ENCODE measurements at places on chromosomes 5 and 9.

GRCh38 chr9:122095010-122095767, 2.1 kb upstream of the TTLL11 start:
- DNase-seq, result peak; percentile 81

GRCh38 chr9:68562461-68562860, 21.8 kb upstream of the TMEM252 start:
- no peak for DNase-seq

GRCh38 chr5:53730943-53731342, 170.5 kb downstream of the NDUFS4 start:
- no peak for DNase-seq

GRCh38 chr5:153670101-153670500, 179.6 kb downstream of the GRIA1 start:
- no peak for DNase-seq

GRCh38 chr9:104927216-104927911, 591 bp downstream of the ABCA1 start:
- peak; percentile 46 for DNase-seq

DNA sequence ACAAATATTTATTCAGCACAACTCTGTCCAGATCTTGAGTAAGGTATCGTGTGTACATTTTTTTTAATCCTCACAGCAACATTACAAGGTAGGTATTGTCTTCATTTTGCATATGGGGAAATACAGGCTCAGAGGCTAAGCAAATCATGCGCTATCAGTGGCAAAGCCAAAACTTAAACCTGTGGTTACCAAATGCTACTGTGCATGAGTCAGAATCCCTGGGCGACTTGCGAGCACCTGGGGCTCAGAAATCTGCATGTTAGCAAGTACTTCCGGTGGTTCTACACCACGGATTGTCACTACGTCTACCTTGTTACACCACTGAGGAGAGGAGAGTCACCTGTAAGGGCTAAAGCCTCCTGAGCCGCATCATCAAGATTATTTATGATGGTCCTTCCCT, 21.3 kb downstream of the C5orf58 start:
- no peak for DNase-seq

GRCh38 chr5:54738118-54738972, 220.8 kb downstream of the SNX18 start:
- no peak for DNase-seq

DNA sequence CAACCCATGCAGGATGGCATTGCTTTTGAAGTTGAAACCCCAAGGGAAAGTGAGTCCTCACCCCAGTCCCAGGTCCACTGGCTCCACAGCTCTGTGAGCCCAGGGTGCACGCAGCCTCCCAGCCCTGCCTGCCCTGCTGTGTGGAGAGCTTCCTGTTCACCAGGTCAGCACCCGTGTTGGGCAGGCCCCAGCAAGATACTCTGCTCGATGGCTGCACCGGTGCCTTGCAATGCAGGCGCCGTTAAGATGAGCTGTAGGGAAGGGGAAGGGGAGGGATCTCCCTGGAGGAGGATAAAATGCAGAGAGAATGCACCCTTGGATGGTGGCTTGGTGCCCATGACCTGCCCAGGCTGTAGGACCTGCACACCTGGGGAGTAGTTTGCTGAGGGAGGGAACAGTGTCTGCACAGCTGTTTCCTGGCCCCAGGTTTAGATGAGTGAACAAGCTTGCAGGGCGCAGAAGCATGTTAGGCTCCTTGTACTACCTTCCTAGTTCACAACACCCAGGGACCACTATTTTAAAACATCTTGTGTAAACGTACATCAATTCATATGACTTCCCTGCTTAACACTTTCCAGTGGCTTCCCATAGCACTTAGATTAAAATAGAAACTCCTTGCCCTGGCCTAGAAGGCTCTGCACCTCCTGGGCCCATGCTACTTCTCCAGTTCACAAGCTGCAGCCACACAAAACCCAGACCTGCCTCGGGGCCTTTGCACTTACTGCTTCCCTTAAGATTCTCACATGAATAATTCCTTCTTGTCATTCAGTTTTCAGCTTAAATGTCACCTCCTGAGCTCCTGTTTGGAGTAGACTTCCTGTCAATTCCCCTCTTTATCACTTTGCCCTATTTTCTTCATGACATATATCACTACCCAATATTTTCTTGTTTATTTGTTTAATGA, 19.6 kb downstream of the FAT2 start:
- no peak for DNase-seq

- DNase-seq, result peak; percentile 96
Measured at GRCh38 chr9:71285191-71285656, 163.8 kb upstream of the TRPM3 start.

DNA sequence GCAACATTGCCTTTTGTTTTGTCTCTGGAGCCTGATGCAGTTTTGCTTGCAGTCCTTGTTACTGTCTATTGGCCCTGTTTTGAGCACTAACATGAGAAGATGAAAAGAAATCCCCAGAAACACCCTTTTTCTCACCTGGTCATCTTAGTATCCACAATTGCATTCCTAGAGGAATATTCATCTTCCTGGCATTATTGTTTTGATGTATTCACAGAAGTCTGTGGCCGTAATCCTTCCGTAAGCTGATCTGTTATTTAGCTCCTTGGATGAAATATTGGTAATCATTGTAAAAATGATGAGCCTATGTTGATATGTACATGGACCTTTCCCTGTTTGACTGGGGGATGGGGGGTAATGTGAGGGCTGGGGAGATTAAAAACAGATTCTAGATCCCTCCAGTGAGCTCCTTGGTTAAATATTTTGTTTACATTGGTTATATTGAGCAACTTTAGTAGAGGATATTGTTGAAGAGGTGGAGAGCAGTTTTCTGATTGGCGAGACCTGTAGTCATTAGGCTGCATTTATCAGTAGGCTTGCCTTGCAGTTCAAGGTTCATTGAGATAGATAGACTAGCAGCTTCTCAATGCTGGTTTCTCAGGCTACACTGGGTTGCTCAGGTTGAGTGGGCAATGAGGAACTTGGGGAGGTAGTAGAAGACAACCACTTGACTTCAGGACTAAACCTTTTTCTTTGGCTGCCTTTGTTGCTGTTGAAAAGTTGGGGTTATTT, 117.5 kb downstream of the MACIR start:
- no peak for DNase-seq

DNA sequence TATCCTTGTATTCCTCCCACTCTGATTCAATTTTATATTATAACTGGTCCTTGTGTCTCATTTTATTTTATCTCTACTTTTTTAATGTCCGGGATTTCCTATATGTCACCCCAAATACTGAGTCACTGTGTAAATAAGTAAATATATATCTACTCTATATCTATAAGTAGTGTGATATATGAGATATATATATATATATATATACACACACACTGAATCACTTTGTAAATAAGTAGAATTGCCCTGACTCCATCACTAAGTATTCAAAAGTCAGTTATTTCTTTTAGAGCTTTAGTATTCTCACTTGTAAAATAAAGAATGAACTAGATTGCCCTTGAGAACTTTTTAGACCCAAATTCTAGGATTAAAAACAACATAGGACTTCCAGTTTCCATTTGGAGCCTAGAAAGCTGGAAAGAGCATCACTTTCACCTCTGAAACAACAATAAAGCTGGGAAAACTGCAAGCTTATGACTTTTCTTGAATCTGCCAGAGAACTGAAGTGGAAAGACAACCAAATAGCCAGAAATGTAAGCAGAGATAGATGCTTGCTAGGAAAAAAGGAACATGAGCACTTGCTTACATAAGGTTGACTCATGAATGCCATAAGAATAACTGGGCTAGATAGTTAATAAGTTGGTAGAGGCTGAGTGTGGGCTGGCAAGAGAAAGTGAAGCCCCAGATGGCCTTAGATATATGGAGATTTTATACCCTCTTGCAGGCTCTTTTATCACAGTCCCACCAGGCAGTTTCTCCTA, 171.1 kb upstream of the TLX3 start:
- no peak for DNase-seq

DNA sequence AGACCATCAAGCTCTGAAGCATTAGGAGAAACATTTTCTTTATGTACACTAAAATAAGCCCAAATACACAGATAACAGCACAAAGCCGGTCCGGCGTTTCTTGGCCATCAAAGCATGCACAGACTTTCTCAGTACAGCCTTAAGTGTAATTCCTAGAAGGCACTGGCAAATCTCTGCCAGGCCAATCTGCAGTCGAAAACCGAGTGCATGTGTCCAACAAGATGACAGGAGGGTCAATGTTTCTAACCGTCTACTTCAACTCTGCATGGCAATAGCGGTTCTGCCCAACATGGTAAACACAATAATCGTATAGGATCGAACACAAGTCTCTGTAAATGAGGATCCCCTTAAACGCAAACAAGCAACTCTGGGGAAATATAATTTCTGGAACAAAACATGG, 1.1 kb downstream of the ARL15 start:
- peak; percentile 50 for DNase-seq

GRCh38 chr9:136670576-136671253, 8.0 kb downstream of the EGFL7 start:
- no peak for DNase-seq

DNA sequence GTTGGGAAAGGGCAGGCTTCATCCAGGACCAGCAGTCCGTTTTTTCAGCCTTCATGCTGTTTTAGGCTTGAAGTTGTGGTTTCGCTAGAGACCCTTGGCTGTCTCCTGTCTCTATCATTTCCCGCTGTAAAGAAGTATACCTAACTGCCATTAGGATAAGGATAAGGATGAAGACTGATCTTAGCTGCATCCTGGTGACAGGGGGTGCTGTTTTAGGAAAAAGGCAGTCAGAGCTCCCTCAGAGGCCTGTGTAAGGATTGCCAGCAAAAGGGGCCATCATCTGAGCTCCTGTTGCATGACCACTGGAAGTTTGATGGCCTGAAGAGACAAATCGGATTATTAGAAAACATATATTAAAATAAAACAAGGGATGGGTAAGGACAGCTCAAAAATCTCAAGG, 64.8 kb upstream of the FGF10 start:
- DNase-seq, result no peak

- DNase-seq, result no peak
Measured at GRCh38 chr9:86773422-86773945, 173.8 kb downstream of the GAS1 start.

DNA sequence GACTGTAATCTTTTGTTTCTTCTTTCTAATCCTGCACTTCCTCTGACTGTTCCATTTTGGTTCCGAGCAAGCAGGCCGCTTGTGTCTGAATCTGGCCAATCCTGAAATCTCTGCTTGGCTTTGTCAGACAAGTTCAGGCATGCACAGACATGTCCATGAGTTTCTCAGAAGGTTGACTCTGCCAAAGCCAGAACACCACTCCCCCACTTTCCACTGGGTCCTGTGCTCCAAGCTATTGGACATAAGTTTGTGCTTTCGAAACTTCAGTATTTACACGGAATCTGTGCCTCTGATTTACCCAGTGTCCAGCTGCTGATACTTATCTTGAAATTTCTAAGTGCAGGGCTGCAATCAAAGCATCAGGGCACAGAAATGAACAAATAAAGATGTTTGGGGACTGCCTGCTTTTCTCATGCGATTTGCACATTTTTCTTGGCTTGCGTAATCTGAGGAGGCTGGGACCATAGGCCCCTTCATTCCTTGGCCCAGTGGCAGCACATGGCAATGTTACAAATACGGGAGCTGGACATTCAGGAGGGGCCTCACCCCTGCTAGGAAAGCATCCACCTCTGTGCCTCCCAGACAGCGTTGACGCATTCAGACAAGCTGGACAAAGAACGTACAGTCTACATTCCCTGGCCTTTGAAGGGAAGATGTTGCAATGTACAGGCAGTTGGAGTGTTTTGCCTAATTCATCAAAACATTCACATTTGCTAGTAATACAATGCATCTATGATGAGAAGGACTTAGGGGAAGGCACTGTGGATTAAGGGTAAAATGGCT, 209.2 kb upstream of the PAPPA start:
- DNase-seq, result no peak

GRCh38 chr5:3858524-3858923, 262.9 kb downstream of the IRX1 start:
- no peak for DNase-seq

DNA sequence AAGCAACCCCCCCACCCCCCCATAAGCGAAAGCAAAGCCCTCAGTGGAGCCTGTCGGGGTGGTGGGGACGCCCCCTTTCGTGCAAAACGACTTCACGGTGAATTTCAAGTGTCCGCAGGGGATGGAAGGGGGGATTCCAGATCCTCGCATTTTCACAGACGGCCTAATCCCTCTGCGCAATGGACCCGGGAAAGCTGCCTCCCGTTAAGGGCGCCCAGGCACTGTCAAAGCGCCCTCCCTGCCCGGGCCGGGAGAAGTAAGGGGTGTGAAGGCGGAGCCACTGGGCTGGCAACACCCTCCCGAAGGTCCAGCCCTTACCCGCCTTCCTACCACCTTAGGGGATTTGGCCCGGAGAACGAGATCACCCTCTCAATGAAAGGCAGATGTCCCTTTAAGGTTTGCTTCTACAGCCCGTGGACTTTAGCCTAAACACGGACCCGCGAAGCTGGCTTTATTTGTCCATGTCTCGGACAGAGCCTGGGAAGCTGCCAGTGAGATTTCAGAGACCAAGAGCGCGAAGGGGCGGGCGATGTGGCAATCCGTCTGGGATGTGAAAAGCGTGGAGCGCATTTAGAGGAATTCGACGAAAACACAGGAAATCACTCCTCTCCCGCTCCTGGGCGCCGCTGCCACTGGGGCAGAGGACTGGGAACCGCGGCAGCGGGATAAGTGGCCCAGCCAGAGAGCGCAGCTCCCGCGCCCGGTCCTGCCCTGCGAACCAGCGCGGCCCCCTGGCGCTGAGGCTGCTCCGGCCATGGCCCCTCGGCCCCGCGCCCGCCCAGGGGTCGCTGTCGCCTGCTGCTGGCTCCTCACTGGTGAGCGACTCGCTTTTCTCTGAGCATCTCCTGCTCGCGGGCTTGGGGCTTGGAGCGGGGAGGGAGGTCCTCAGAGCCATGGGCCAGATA, at the start of the genes ITGA1 and PELO:
Gene ITGA1 (plus strand): TSS at position 317 of the 905 bp plus-strand sequence. CDS start 438 bp downstream, at position 755.
Gene PELO (plus strand): TSS at position 317 of the 905 bp plus-strand sequence. CDS start 12,479 bp downstream, outside the sequence.
- DNase-seq, result peak; percentile 15

- no peak for DNase-seq
Measured at GRCh38 chr9:121883281-121884056, 209.6 kb downstream of the TTLL11 start.

- no peak for DNase-seq
Measured at GRCh38 chr5:111681414-111682120, 75.4 kb downstream of the NREP start.

GRCh38 chr9:101126556-101126955, 98.0 kb downstream of the PLPPR1 start:
- no peak for DNase-seq

- DNase-seq, result peak; percentile 95
Measured at GRCh38 chr9:71249729-71250317, 128.4 kb upstream of the TRPM3 start.

- DNase-seq, result no peak
Measured at GRCh38 chr5:172583931-172584511, 57.0 kb upstream of the NEURL1B start.

DNA sequence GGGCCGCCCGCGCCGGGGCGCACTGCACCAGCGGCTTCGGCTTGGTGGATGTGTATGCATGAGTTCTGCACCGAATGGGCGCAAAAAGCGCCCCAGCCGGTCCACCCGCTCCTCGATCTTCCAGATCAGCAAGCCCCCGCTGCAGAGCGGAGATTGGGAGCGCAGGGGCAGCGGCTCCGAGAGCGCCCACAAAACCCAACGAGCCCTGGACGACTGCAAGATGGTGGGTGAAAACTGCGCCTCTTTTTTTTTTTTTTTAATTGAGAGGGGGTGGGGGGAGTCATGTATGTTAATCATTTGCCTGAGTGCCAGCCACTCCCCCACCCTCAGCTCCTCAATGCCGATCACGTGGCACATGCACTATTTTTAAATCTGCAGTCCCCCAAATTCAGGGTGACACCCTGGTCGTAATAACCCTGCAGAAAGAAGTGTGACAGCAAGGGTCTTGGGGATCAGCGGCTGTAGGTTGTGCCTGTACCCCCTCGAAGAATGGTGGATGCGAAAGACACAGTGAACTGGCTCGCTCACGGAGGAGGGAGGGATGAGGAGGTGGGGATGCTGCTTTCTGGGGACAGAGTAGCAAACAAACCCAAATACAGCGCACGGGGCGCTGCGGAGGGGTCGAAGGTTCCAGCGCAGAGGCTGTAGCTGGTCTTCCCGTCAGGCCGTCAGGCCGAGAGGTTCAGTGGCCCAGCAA, 900 bp downstream of the RGS7BP start:
- peak; percentile 87 for DNase-seq
